ENCODE measurements at places on chromosomes 3 and 15. TPM values are rescaled to one million over a fixed set of nuclear protein-coding genes. Genes with fewer than 3 reads are reported as not detected.

DNA sequence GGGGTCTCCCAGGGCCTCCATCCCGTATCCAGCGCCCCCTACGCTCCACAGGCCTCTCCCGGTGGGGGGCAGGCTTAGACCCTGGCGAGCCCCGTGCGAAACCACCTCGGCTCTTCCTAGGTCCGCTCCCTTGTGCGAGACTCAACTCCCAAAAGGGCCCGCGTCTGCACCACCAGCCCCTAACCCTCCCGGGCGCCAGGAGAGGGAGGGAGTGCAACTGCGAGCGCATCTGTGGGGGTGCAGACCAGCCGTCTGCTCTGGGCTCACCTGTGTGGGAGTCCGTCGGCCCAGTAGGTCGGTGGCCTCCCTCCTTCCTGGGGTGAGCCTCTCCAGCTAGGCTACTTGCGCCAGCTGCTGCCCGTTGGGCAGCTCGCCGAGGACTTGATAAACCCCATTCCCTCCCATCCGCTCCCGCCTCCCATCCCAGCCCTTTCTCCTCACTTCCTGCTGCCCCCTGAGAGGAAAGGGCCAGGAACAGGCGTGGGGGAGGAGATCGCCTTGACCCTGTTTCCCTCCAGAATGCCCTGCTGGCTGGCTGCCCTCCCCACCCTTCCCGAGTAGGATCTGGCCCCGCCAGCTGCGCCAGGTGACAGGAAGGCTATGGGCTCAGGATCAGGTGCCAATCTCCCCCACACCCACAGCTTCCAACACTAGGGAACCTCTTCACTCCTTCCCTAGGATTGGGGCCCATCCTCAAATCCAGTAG lies at the start of gene HYAL2:
Gene HYAL2, minus strand, starts transcription at position 360 of the 706 bp plus-strand sequence. CDS start 2,256 bp downstream, outside the sequence.
- peak within 1 kb of the TSS; percentile 87 for H3K4me3 ChIP-seq
- H3K27ac ChIP-seq, result peak within 1 kb of the TSS; percentile 98
- DNase-seq, result no peak
- peaks cover 40% of the 10 kb centered on the region for H3K4me1 ChIP-seq
- peaks cover 20% of the 10 kb centered on the region for H3K36me3 ChIP-seq
- H3K27me3 ChIP-seq, result no peaks in the 10 kb centered on the region

GRCh38 chr3:71061037-71061436 lies 522.5 kb downstream of the FOXP1 start:
- no peak for DNase-seq
- H3K36me3 ChIP-seq, result peaks cover 39% of the 10 kb centered on the region
- H3K4me1 ChIP-seq, result peaks cover 68% of the 10 kb centered on the region
- H3K27me3 ChIP-seq, result no peaks in the 10 kb centered on the region

RASGRP1 gene
- 37.7 TPM for total RNA-seq

IQCF2 gene
- not detected for total RNA-seq

ERICH6 gene
- not detected for total RNA-seq
